ENCODE measurements at places on chromosomes 2 and 18.

DNA sequence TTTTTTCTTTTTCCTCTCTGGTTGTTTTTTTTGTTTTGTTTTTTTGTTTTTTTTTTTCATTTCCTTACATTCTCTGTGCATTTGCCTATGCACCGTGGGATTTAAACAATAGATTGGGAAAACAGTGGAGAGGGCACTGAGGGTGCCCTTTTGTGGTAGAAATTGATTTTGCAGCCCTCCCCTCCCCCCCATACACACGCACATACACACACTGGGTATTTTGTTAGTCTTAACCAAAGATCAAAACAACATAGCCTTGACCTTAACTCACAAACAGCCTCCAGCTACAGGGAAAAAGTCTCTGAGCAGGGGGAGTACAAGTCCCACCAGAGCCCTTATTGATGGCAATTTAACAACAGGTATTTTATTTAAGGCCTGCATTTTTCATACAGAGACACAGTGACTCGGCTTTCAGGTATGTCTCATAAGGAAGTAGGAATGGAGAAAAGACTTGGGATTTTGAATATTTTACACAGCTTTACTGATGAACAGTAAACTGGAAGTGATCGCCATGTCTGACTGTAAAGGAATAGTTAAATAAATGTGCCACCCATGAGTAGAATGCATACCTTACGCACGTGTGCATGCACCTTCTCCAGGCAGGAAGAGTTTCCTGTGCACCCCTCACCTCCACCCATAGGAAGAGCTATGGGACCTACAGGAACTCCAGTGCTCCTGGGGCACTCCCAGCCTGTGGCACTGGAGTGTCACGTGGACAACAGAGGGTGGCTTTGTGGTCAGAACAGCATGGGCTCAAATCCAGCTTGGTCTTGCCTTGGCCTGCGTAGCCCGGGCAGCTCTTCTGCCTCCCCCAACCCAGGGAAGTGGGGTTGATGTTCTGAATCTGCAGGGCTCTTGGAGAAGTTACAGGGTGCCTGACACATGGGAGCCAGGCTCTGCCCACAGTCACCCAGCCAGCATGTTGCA, 266.4 kb downstream of the ANAPC1 start:
- DNase-seq = no peak

GRCh38 chr2:42830922-42831574, 38.7 kb upstream of the HAAO start:
- no peak for DNase-seq

- no peak for DNase-seq
Measured at GRCh38 chr18:58549814-58550339, 79.0 kb downstream of the ALPK2 start.

GRCh38 chr18:72155327-72155726, 388.8 kb downstream of the CBLN2 start:
- DNase-seq = no peak

DNA sequence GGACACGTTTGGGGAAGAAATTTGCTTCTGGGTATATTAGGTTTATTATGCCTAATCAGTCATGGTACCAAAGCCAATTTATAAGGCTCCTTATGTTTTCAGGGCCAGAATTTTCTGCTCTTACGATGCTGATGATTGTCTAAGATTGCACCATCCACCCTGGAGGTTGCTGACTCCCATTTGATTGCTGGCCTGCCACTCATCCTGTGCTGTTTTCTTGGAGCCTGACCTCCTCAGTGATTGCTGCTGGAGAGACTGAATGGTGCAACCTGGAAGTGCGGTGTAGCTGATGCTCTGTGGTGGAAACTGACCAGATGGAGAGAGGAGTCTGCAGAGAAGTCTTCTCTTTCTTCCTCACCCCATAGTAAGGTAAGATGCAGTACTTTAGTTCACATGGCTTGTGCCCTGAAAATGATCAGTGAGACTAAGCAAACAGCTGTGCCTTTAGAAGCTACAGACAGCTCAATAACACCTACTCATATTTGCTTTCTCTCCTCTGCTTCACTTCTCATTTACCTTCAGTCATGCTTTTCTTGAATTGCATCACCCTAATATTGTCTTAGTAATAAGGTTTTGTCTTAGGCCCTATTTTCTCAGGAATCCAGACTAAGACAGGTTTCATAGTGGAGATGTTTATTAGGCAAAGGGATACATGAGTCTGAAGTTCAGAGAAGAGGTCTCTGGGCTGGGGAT, 17.4 kb downstream of the ZNF24 start:
- DNase-seq = no peak
